ENCODE measurements at places on chromosomes 7 and 10. TPM values are rescaled to one million over a fixed set of nuclear protein-coding genes. Genes with fewer than 3 reads are reported as not detected.
A peak's percentile ranks its signal among the peaks of the same experiment; 100 is the strongest.

DNA sequence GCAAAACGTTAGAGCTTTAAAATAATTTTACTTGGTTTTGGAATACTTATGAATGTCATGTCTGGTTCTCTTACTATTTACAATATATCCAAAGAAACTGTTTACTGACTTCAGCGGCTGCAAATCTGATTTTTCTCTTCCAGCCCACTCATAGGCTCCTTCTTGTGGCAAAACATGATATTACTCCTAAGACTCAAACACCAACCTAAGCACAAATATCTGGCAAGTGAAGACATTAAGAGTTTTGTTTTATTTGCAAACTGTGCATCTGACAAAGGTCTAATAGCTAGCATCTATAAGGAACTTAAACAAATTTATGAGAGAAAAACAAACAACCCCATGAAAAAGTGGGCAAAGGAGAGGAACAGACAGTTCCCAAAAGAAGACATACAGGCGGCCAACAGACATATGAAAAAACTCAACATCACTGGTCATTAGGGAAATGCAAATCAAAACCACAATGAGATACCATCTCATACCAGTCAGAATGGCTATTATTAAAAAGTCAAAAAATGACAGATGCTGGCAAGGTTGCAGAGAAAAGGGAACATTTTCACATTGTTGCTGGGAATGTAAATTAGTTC is 20.3 kb upstream of the GJC3 start:
- H3K27me3 ChIP-seq: peaks cover 6% of the 10 kb centered on the region
- no peaks in the 10 kb centered on the region for H3K36me3 ChIP-seq
- no peak overlapping the region for H3K27ac ChIP-seq
- no peak overlapping the region for H3K4me3 ChIP-seq
- no peaks in the 10 kb centered on the region for H3K4me1 ChIP-seq

DNA sequence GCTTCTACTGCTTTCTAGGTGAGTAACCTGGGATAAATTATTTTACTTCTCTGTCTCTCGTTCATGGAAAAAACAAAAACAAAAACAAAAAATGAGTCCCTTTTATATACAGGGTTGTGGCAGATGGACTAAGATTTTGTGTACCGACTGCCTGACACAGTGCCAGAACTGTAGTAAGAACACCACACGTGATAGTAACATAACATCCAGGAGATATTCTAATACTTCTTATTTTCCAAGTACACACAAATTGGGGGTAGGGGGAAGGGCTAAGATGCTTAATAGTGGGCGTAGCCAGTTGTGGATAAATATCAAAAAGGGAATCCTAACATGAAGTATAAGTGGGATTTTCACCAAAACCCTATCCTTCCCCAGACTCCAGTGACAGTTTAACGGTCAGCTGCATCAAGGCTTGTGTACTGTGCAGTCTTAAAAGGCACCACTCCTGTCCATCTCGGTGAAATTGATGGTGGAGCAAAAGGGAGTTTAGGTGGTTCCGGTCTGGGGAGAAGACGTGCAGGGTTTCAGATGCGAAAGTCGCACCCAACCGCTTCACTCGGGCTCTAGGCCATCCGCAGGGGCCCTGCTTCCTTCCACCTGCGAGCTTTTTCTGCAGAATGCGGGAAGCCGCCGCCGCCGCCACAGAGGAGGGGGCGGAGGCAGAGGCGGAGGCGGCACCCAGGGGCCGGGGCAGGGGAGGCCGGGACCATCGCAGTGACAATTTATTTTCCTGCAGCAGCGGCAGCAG is at the start of gene STAMBPL1:
STAMBPL1 (plus strand) TSS at position 712 of the 748 bp plus-strand sequence. CDS start 21,464 bp downstream, outside the sequence.
- DNase-seq: peak; percentile 60
- peaks cover 42% of the 10 kb centered on the region for H3K4me1 ChIP-seq
- no peaks in the 10 kb centered on the region for H3K27me3 ChIP-seq
- no peaks in the 10 kb centered on the region for H3K36me3 ChIP-seq

GRCh38 chr10:103980288-103980906 is 13.5 kb downstream of the SLK start:
- H3K27ac ChIP-seq: no peak overlapping the region
- peaks cover 25% of the 10 kb centered on the region for H3K4me1 ChIP-seq
- H3K27me3 ChIP-seq: no peaks in the 10 kb centered on the region
- peaks cover 3% of the 10 kb centered on the region for H3K36me3 ChIP-seq
- no peak for DNase-seq

DNA sequence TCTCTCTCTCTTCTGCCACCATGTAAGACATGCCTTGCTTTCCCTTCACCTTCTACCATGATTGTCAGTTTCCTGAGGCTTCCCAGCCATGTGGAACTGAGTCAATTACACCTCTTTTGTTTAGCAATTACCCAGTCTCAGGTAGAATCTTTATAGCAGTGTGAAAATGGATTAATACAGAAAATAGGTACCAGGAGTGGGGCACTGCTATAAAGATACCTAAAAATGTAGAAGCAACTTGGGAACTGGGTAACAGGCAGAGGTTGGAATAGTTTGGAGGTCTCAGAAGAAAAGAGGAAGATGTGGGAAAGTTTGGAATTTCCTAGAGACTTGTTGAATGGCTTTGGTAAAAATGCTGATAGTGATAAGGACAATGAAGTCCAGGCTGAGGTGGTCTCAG is 15.6 kb downstream of the GALNTL5 start:
- no peak overlapping the region for H3K27ac ChIP-seq
- no peaks in the 10 kb centered on the region for H3K36me3 ChIP-seq
- H3K4me1 ChIP-seq: no peaks in the 10 kb centered on the region
- peaks cover 5% of the 10 kb centered on the region for H3K27me3 ChIP-seq

DNA sequence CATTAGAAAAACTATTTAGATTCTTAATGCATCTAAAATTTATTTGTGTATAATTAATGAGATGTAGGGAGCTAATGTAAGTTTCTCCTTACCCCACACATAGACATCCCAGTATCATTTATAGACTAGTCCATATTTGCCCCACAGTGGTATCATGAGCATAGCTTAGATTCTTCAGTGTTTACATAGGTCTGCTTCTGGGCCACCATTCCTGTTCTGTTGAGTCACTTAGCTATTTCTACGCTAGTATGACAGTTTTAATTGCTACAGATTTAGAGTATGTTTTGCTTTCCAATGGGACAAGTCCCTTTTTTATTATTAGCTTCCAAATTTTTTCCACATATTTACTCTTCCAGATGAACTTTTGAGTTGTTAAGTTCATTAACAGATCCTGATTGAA is 69.4 kb downstream of the MCMBP start:
- DNase-seq: no peak
- H3K4me3 ChIP-seq: no peak overlapping the region
- H3K27ac ChIP-seq: no peak overlapping the region
- H3K27me3 ChIP-seq: no peaks in the 10 kb centered on the region
- H3K36me3 ChIP-seq: peaks cover 30% of the 10 kb centered on the region

- DNase-seq: no peak
- H3K36me3 ChIP-seq: no peaks in the 10 kb centered on the region
- no peak overlapping the region for H3K27ac ChIP-seq
Measured at GRCh38 chr7:51046103-51046466, 263.4 kb upstream of the GRB10 start.

DNA sequence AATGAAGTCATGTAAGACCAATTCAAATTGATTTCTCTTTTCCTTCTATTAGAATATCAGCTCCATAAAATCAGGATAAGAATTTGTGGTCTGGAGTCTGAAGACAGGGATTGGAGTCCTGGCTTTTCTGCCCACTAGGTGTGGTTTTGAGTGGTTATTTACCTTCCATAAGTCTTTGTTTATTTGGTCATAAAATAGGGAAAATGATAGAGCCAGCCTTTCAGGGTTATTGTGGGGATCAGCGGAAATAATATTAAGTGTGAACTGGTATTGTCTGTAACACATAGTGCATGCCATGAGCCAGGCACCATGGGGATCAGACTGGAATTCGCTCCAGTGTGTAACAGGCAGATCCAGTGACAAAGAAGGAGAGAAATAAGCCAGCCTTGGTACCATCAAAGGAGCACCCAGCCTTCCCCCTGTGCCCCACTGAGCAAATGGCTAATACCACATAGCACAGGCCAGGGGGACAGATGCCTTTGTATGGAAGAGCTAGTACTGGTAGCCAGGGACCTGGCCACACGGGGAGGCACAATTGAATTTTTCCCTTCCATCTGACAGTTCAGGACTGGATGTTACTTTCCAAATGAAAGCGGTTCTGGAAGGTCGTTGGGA is 509.7 kb upstream of the PODXL start:
- H3K36me3 ChIP-seq: no peaks in the 10 kb centered on the region
- DNase-seq: no peak
- H3K27me3 ChIP-seq: no peaks in the 10 kb centered on the region
- no peaks in the 10 kb centered on the region for H3K4me1 ChIP-seq

GRCh38 chr10:43403911-43404703 is 4.9 kb downstream of the HNRNPF start:
- no peak for DNase-seq
- no peaks in the 10 kb centered on the region for H3K27me3 ChIP-seq
- H3K36me3 ChIP-seq: peaks cover 16% of the 10 kb centered on the region
- peak overlapping the region; percentile 100 for H3K27ac ChIP-seq

- H3K4me1 ChIP-seq: peaks cover 23% of the 10 kb centered on the region
- peak overlapping the region; percentile 85 for H3K4me3 ChIP-seq
- peak overlapping the region; percentile 79 for H3K27ac ChIP-seq
- peak; percentile 28 for DNase-seq
- H3K36me3 ChIP-seq: peaks cover 5% of the 10 kb centered on the region
Measured at GRCh38 chr10:70232155-70232858, 922 bp downstream of the PPA1 start.

DNA sequence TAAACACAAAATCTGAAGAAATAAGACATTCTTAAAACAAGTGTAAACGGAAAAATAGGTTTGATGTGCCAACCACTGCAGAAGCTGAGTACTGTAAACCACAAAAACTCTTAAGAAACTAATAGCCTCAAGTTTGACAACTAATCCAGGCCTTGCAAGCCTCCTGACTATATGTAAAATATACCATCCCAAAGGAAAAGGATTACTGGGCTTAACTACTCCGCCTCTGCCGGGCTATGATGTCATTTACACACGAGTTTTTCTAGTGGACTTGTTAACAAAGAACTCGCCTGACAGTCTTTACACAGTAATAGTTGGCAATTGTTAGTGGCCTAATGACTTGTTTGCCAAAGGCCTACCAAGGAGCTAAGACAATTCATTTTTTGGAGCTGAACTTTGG is 2.1 kb downstream of the KIF5B start:
- peaks cover 67% of the 10 kb centered on the region for H3K4me1 ChIP-seq
- peaks cover 3% of the 10 kb centered on the region for H3K36me3 ChIP-seq

Gene AKR1D1
- polyA plus RNA-seq: not detected

Gene HOXA9
- 0.20 TPM for polyA plus RNA-seq

Data from CD4-positive, CD25-positive, alpha-beta regulatory T cell (primary cell).